KG1 (cell line): ENCODE measurements at places on chromosomes 12 and 14.

- no peak for DNase-seq
Measured at GRCh38 chr14:104139460-104140212, 1.2 kb downstream of the KIF26A start.

GRCh38 chr12:19045426-19045825, 84.1 kb upstream of the PLEKHA5 start:
- no peak for DNase-seq

- DNase-seq, result no peak
Measured at GRCh38 chr12:466039-466438, 6.3 kb downstream of the B4GALNT3 start.

GRCh38 chr14:61258985-61259384, 22.2 kb downstream of the TMEM30B start:
- no peak for DNase-seq

DNA sequence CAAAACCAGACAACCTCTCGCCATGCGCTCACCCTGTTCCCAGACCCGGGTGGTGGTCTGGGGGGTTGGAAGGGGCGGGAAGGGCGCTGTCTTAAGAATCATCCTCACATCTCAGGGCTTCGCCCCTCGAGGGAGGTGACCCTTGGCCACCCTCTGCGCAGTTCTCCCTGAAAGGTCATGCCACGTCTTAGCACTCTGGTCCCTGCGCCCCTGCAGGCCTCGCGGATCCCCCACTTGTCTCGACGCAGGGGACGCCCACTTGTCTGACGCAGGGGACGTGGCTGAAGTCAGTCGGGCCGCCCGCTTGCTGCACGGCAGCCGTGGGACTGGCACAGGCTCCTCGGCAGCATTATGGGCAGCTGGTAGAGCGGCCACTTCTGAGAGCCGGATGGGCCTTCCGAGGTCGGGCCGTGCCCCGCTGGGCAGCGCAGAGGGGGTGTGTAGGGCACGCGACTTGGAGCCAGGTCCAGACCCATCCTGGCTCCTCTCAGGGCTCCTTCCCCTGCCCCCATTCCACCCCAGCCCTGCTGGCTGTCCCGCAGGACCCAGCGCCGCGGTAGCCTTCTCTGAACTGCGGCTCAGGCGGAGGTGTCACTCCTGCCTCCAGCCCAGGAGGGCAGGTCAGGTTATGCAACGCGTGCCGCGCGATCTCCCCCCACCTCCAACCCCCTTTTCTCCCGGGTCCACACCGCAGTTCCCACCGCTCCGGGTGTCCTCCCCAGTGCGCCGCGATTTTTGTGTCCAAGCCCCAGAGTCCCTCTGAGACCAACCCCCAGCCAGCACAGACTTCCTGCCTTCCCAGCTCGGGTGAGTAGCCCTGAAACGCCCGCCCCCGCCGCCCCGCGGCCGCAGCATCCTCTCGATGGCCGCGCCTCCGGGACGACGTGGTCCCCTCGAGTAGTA, 40.9 kb upstream of the CAPRIN2 start:
- DNase-seq, result no peak

DNA sequence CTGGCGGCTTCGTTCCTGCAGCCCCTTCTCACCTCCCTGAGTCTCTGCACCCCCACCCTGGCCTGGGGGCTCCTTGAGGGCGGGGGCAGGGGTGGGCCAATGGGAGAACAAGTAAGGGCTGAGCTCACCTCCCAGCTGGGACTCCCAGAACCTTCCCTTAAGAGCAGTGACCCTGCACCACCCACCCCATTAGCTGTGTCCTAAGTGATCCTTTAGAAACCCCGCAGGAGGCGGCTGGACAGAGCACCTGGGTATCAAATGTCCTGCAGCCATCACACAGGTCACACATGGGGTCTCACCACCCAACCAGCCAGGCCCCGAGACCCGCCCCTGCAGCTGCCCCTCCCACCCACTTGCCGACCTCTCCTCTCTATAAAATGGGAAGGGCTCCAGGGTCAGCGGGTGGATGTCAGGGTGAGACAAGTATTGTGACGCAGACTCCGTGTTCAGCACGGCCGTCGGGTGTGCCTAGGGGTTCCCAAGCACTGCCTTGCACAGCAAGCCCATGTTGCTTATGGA, 151.2 kb upstream of the C14orf180 start:
- no peak for DNase-seq

GRCh38 chr14:70982200-70982599, 74.9 kb downstream of the PCNX1 start:
- DNase-seq, result peak; percentile 33

DNA sequence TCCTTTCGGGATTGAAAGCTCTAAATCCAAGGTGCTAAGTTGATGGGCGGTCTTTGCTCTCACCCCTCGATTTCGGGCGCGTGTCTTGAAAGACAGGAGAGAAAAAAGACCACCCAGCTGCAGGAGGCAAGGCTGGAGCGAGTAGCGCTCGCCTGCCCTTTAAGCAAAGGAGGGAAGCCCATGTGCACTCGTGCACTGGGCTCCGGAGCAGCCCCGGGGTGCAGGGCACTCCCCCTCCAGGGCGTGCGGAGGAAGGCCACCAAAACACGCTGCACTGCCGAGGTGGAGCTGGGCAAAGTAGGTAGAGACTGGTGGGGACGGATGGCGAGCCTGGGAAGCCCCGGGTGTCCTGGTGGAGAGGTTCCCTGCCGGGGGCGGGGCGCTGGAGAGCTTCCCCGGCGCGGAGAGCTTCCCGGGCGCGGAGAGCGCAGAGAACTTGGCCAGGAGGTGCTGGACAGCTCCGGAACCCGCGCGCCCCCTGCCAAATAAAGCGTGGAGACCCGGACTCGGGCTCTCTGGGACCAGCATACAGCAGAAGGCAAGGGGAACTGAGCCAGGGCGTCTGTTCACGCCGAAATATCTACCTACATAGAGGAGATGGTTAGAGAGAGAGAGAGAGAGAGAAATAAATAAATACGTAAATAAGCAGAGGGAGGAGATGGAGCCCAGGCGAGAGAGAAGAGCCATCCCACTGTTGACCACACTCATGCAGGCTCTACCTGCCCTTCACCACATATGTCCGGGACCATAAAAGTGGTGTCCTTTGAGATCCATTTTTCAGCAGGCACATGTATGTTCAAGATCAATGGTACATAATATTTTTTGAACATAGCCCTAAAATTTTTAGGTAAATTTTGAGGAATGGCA, 662 bp upstream of the NELL2 start:
- no peak for DNase-seq

- DNase-seq, result no peak
Measured at GRCh38 chr12:95600567-95600966, 49.3 kb upstream of the USP44 start.

DNA sequence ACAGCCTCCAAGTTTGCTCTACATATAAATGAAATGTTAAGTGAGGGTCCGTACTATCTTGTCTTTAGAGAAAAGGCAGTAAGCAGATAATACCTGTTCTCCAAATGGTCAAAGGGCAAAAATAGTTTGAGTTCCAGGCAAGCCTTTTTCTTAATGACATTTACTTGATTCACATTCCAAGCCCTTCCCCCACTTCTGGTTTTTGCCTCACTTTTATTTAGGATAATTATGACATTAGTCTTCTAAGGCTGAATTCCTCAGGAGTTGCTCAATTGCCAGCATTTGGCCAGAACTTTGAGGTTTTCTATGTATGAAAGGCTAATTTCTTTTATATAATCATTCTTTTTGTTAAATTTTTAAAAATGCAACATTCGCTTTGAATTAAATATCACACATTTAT, 62.5 kb upstream of the DUSP6 start:
- no peak for DNase-seq

- DNase-seq, result no peak
Measured at GRCh38 chr12:19842116-19842515, 402.8 kb downstream of the AEBP2 start.

DNA sequence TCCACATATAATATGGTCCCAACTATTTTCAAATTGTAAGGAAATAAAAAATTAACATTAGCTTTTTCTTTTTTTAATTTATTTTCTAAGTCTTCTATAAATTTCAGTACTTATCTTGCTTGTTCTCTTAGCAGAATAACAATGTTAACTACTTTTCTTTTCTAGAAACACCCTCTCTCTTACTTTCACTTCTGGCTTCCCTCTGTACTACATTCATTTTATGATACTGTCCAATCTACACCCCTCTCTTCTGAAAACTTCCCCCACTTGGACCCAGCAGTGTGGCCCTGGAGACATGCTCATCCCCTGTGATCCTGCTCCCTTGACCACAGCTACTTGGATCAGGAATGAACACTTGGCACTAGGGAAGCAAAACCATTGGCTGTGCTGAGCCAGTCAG, 15.7 kb downstream of the SGPP1 start:
- no peak for DNase-seq

DNA sequence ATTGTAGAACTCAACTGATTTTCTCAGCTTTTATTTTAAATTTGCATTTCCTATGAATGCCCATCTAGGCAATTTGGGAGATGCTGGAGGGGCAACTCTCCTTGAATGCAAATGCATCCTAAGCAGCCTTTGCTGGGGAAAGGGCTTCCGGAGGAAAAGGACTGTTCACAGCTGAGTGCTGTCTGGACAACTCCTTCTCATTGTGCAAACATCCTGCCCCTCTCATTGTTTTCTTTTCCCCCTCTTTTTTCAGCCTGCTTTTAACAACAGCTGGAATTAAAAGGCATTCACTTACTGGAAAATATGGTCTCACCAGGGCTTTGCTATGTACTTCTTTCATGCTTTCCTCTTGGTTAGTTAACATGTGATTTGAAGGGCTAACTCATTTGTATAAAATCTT, 397.8 kb downstream of the FUT8 start:
- no peak for DNase-seq

DNA sequence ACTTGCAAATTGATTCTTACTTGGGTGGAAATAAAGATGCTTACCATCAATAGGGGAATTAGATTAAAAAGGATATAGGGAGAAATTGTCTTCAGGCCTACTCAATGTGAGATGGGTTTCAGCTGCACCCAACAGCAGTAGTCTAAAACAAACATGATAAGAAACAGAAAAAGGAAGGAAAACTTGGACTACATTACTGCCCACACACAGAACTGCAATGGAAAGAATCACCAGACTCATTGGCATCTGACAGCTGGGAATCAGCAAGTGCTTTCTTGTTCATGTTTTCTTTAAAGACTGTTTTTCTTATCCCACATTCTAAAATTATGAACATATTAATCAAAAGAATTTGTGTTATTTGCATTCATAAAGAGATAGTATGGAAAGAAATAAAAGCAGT, 144.2 kb downstream of the LRIG3 start:
- DNase-seq, result no peak

DNA sequence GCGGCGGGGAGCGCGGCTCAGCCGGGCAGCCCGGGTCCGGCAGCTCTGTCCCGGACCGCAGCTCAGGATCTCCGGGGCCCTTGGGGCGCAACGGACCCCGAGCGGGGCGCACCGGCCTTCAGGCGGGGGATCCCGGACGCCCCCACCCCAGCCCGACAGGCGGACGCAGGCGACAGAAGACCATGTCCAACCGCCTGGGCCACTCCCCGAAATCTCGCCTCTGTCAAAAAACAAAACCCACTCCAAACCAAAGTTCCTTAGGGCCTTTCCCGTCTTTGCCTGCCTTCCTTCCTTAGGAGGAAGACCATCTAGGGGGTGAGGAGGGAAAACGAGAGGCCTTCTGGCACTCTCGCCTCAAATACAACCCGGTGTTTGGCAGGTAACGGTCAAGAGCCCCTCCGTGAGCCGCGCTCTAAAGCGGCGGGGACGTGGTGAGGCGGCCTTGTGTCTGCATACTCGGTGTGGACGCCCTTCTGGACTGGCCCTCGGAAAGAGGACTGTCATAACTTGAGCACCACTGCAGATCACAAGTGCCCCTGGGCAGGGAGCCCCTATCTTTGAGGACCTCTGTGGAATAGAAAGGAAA, 604 bp downstream of the HCFC2 start:
- no peak for DNase-seq

GRCh38 chr12:71642264-71642663, 21.4 kb downstream of the ZFC3H1 start:
- no peak for DNase-seq

GRCh38 chr14:30849354-30849753, 25.0 kb upstream of the COCH start:
- no peak for DNase-seq

GRCh38 chr14:50924843-50925242, 19.4 kb downstream of the PYGL start:
- no peak for DNase-seq

GRCh38 chr14:20830831-20831230, 28.2 kb upstream of the RNASE1 start:
- no peak for DNase-seq

DNA sequence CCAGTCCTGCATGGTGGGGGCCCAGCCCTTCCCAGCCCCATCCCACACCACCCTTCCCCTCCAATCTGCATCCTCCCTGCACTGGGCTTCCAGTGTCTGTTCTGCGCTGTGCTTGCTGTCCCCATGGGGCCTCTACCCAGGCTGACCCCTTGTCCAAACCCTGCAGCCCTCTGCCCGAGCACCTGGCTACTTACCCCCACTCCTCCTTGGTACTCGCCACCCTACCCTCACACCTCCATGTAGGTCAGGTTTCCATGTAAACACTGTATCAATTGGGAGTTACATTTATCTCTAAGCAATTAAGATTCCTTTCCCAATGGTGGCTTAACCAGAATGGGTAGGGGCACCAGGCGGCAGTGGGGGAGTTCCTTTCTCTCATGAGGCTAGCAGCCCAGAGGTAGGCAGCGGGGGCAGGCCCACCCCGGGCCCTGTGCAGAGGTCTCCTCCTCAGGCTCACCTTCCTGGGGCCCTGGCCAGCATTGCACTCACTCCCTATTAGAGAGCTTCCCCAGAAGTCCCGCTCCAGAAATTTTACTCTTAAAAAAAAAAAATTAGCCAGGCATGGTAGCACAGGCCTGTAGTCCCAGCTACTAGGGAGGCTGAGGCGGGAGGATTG, 76.6 kb upstream of the CCND2 start:
- no peak for DNase-seq

- DNase-seq, result no peak
Measured at GRCh38 chr12:62912644-62913043, 22.3 kb downstream of the PPM1H start.

- DNase-seq, result no peak
Measured at GRCh38 chr12:51475543-51475942, 50.9 kb downstream of the SLC4A8 start.

DNA sequence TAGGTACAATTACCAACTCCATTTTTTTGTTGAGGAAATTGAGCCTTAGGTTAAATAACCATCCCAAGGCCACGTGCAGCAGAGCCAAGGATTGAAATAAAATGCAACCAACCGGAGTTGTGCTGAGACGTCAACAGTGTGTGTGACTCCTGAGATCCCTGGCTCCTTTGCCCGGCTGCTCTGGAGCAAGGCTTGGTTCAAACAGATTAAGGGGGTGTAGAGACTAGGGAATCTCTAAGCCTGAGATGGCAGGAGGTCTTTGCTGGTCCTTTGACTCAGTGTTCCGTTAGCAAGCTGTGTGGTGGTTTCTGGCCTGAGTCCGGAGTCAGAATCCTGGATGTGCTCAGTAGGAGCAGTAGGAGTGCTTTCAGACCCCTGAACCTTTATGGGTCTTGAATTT, 1.4 kb upstream of the SLC8A3 start:
- DNase-seq, result no peak

DNA sequence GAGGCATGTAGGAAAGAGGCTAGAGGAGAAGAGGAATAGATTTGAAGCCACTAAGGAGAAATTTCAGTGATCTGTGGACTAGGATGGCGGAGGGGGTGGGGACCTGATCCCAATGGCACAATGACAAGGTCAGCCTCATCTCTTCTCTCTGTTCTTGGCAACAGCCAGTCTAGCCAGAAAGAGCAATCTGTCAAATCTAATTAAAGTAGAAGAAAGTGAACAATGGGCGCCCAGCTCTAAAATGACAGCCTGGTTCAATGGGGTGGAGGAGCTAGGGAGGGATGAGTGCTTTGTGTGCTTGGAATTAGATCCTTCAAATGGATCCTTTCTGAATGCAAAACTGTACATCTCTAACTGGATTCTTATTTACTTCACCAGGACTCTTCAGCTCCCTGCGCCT, 37.2 kb upstream of the TUBA1C start:
- no peak for DNase-seq

GRCh38 chr12:1933342-1934051, 15.0 kb upstream of the CACNA2D4 start:
- no peak for DNase-seq
